Putamen (tissue), 1 donor: ENCODE measurements at places on chromosomes 3 and 15.

DNA sequence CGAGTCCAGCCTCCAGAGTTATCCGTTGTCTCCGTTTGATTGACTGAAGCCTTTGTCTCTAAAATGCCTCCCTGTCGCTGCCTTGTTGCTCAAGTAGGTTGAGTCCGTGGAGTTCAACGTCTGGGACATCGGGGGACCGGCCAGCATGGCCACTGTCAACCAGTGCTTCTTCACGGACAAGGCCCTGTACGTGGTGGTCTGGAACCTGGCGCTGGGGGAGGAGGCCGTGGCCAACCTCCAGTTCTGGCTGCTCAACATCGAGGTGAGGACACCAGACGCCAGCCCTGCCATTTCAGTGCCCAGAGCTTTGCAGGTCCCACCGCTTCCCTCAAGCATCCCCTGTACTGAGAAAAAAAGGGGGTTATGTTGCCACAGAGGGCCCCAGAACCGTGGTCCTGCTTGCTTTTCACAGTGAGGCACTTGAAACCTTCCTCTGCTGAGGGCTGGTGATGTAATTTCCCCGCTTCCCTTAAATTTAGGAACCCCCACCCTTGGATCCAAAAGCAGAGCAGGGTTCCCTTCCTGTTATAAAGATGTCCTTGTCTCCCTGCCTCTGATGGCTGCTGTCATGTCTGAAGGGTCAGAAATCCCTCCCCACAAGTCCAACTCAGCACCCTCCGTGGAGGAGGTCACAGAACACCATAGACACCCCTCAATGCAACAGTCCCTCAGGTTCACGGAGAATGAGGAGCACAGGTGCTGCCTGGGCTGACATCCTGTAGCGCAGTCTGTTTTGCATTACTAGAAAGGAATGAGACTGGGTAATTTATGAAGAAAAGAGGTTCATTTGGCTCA is 105.7 kb downstream of the LRRK1 start:
- no peak for DNase-seq

- DNase-seq = no peak
Measured at GRCh38 chr3:12932347-12932746, 91.0 kb upstream of the RPL32 start.

- no peak for DNase-seq
Measured at GRCh38 chr3:107557743-107558142, 35.0 kb downstream of the BBX start.

DNA sequence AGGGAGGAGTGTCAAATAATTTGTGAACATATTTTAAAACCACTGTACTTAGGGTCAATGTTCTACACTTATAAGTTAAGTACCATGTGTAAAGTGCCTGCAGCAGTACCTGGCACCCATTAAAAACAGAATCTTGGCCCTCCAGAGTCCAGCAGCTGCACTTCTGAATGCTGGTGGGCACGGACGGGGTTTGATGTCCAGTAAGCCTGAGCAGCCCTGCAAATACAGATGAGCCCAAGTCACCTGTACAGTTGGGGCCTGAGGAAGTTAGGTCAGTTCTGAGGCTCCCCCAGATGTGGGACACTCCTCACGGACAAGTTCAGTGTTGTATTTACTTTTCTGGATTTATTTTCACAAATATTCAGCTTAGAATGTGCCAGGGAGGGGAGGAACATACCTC is 150.0 kb upstream of the CTDSPL start:
- DNase-seq = no peak

GRCh38 chr15:90287101-90287500 is 21.6 kb downstream of the NGRN start:
- DNase-seq = no peak

DNA sequence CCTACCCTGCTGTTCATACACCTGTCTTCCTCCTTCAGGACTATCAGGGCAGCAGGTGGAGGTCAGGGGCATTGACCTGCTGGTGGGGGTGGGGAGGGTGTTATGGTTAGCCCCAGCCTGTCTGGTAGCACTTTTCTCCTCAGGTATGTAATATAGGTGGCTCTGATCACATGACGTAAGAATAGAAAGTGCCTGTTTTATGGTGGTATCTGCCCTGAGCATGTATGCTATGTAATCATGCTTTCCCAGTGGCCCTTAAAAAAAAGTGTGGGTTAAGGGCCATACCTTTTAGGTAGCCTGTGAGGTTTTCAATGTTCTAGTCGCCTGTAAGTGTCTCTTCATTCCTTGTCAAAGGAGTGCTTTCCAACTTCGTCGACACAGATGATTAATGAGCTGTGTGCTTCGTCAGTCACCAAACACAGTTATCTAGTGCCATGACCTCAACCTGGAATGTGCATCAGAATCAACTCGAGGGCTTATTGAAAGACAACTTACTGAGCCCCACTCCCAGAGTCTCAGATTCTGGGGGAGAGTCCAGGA is 86.3 kb downstream of the KLHL25 start:
- no peak for DNase-seq

- no peak for DNase-seq
Measured at GRCh38 chr3:152360302-152360701, 91.6 kb downstream of the MBNL1 start.

- no peak for DNase-seq
Measured at GRCh38 chr3:127967316-127967715, 52.3 kb downstream of the KBTBD12 start.

DNA sequence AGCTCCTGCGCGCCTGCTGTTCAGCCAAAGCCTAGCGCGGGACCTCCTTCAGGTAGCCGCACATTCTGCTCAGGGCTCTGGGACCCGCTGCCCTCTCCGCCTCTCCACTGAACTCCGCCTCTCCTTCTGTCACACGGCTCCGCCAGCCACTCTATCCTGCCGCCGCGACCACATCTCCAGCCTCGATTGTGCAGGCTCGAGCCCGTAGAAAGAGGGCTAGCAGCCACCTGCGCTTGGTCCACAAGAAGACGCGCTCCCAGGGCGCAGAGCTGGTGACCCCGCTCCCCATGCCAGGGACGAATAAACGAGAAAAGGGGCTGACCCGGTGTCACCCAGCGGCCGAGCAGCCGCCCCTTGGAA is 1.1 kb upstream of the VIPR1 start:
- DNase-seq = no peak

DNA sequence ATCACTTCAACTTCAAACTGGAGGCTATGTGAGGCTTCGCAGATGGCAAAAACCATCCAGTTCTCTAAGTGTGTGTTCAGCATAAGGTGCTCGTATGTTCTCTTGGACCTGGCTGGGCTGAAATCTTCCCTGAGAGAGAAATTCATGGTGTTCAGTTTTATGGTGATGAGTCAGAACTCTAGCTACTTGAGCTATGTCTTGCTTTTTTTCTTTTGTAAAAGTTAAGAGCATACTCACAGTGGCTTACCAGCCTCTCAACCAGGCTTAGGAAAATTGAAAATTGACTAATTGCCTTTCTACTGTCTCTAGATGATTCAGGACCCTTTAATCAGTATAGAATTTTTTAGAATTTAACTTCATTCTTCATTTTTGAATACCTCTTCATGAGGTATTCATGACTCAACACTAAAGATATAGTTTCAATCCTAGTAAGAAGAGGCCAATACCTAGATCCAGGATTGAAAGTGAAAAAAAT is 617.5 kb downstream of the TBL1XR1 start:
- no peak for DNase-seq
